ENCODE measurements at places on chromosomes 3 and 15.

DNA sequence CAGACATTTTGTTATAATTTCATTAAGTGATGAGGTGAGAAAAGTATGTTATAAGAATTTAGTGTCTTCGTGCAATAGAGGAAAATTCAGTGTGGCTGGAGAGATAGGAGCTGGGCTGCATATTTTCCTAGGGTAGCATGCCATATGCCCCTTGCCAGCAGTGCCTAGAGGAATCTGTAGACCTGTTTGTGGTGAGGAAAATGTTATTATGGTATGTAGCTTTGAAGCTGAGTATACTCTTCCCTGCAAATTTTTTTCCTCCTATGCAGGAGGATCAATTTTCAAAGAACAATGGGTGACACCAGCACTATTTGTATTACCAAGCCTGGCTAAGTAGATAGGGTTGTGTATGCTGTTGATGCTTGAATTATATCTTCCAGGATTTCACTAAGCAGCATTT, 200.6 kb downstream of the EDEM1 start:
- DNase-seq: no peak

DNA sequence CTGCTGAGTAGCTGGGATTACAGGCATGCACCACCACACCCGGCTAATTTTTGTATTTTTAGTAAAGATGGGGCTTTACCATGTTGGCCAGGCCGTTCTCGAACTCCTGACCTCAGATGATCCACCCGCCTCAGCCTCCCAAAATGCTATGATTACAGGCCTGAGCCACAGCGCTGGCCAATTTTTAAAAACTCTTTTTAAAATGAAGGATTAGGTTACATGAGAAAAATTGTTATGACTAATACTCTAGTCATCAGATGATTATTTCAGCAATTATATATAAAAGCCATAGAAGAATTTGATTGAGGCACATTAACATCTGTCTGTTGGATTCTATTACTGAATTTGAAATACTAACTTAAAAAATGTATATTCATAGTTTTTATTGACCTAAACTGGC, 134.1 kb upstream of the MNS1 start:
- DNase-seq: no peak

- no peak for DNase-seq
Observed at GRCh38 chr3:118011910-118012309, 1022.7 kb downstream of the IGSF11 start.

GRCh38 chr3:24905266-24905665, 410.6 kb upstream of the THRB start:
- DNase-seq: no peak

GRCh38 chr15:35533130-35534110, 12.5 kb downstream of the DPH6 start:
- no peak for DNase-seq

GRCh38 chr3:64072126-64072525, 48.8 kb upstream of the PSMD6 start:
- peak; percentile 64 for DNase-seq

DNA sequence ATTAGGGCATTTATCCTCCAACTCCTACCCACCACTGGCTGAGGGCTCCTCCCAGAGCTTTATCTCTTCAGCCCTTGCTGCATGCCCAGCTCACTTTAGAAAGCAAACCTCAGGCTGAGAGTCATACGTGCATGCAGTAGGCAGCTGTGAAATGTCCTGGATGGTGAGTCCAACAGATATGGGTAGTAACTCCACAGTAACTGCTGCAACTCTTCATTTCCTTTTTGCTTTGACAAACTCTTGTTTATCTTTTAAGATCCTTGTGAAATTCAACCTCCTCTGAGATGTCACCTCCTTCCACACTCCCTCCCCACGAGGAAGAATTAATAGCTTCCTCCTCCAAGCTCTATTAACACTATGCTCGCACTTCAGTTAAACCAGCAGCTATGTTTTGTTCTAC, 35.9 kb upstream of the CTNNB1 start:
- no peak for DNase-seq

DNA sequence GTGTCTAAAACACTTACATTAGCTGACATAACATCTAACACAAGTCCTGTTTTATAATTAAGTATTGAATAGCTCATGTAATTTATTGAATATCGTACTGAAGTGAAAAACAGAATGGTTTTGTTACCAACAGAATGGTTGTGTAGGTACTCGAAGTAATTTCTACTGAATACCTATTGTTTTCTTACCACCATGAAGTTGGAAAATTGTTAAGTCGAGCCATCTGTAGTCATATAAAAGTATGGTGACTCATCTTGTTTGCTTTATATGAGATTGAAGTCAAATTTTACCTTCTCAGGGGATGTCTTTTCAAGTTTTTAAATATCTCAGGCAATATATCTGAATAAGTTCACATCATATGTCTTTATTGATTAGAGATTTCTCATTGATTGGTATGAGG, 37.6 kb downstream of the PIAS1 start:
- DNase-seq: no peak

- no peak for DNase-seq
Observed at GRCh38 chr3:49387721-49388120, 24.1 kb downstream of the RHOA start.

DNA sequence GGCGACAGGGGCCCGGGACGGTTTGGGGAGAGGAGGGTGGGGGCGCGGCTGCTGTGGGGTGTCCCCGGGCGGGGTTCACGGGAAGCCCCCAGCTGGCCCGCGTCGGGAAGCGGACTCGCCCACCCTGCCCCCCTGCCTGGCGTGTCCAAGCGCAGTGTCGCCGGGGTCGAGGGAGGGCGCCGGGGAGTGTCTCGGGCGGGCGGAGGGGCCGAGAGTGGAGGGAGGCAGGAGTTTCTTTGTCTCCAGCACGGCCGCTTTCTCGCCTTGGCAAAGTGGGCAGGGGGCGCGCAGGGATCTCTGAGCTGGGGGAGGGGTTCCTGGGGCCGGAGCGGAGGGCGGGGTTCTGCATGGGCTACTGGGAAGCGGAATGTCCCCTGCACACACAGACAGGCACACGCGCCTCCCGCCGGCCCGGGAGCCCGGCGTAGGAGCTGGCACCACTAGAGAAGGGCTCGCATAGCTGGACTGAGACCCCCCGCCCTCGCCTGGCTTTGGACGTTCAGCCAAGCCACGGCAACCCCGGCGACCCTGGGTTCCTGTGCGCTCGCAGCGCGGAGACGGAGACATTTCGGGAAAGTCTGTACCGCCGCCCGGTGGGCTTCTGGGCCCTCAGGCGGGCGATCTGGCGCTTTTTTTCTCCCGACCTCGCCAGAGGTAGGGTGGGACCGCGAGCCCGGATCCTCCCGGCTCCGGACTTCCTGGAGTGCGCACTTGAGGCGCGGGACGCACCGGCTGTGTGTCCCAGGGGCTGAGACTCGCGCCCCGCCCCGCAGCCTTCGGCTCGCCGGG, 822 bp downstream of the ST8SIA2 start:
- DNase-seq: no peak

DNA sequence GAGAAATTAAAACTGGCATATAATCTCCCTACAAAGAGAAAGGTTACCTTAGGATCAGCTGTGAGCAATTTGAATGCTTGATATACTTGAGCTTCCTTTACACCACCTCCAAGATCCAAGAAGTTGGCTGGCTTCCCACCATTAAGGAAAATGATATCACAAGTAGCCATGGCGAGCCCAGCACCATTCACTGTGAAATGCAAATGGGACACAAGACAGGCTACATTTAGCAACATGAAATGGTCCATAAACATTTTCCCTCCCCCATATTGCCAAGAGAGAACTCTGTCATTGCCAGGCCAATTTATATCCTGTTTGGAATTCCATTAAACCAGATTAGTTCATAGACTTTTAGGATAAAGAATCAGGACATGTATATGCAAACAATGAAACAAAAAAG, 158.7 kb downstream of the SUCLG2 start:
- DNase-seq: no peak

DNA sequence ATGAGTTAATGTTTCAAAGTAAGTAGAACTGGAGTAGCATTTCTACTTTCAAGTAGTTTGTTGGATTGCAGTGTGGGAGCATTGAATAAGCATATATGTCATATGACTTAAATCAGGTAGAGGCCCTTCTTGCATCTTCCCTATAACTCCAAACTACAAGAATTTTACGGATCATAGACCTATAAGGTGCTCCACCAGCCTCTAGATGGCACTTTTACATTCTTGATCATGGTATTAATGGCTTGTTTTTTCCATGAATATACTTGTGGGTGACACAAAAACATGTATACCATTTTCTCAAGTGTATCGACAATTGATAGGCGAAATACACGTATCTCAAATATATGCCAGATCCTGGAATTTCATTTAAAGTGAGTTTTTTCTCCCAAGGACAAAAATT, 311.1 kb downstream of the ZPLD1 start:
- peak; percentile 4 for DNase-seq

Data from pons (tissue), 1 donor.